ENCODE measurements at places on chromosomes 5 and 9.
A peak's percentile ranks its signal among the peaks of the same experiment; 100 is the strongest.

DNA sequence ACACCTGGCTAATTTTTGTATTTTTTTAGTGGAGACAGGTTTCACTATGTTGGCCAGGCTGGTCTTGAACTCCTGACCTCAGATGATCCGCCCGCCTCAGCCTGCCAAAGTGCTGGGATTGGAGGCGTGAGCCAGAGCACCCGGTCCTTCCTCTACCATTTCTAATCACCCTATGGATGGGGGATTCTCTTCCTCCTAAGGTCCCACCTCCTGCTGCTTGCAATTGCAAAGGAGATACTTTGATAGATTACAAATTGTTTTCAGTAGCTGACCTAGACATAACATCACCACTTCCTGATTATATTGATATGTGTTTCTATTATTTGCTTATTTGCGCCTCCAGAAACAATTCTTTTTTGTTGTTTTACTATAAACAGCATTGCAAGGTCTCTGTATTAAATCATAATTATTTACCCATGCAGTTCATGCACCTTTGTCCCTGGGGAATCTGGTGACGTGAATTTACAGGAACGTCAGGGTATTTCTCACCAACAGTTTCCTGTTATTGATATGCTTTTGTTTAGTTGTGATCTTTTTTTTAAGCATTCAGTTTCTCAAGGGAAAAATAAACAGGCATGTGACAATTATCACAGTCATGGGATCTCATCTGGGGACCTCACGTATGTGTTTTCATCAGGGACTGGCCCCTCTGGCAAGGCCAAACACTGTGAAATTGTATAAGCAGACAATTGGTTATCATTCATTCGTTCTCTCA, 43.2 kb downstream of the ESM1 start:
- no peak for DNase-seq

DNA sequence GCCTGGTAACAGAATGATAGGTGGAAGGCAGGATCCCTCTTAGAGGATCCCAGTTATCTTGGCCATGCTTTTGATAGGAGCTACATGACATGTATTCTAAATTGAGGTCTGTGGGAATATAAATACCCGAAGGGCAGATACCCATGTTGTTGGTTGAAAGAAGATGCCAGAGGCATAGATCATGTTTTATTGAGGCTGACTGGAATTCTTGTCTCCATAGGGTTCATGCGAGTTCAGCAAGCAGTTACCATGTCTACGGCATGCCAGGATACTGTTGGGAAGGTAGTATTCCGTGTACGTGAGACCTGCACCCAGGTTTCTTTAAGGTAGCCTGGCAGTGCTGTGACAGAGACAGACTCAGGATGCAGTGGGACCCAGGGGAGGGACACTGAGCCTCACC, 230.7 kb downstream of the NR3C1 start:
- DNase-seq = no peak

GRCh38 chr9:136285501-136286358, 18.2 kb downstream of the CCDC187 start:
- DNase-seq = no peak

- no peak for DNase-seq
These were observed 28.0 kb upstream of the NFIL3 start for GRCh38 chr9:91451431-91452270.

DNA sequence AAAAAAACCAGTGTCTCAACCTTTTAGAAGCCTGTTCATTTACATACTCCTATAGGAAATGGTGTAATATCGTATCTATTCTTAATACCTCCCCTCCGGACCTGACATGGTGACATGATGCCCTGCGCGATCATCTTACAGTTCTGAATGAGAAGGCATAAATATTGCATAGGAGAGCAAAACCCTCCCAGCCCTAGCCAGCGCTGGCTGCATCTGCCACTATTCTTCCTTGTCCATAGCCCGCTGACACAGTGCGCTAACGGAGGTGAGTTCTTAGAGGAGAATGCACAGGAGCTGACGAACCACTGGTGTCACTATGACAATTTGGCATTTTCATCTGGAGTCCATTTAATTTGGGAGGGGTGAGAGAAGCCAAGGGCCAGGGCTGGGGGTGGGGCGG, 290.1 kb downstream of the EFNA5 start:
- no peak for DNase-seq

GRCh38 chr9:12697719-12698118, 4.5 kb downstream of the TYRP1 start:
- DNase-seq = no peak

GRCh38 chr5:65811004-65811403, 89.0 kb downstream of the NLN start:
- no peak for DNase-seq

DNA sequence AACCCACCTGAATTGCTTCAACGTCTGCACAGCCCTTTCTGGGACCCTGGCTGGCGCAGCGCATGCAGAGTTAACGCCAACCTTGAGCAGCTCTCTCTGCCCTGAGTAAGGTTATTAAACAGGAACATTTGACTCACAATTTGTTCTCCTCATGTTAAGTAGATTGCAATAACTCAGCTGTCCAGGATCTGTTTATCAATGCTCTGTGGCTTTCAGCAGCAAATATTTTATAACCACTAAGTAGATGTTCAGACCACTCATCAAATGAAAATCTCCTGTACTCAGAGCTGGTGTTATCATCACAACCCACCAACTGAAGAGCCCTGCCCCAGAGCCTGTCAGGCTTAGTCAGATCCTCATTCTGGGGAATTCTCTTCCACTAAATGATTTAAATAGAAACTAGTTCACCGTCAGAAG, 403.0 kb downstream of the ZNF608 start:
- DNase-seq = no peak

GRCh38 chr5:31182136-31182535, 11.3 kb upstream of the CDH6 start:
- no peak for DNase-seq

- no peak for DNase-seq
These were observed 136.5 kb downstream of the MEF2C start for GRCh38 chr5:88746438-88746882.

DNA sequence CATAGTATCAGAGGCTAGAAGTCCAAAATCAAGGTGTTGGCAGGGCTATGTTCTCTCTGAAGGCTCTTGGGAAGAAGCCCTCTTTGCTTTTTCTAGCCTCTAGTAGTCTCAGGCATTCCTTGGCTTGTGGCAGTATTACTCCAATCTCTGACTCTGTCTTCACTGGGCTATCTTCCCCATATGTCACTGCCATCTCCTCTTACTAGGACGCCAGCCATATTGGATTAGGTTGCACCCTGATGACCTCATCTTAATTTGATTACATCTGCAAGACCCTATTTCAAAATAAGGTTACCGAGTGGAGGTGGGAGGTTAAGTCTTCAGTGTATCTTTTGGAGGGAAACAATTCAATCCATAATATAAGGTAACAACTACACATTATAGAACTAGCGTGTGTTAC, 21.3 kb upstream of the EBF1 start:
- DNase-seq = no peak

DNA sequence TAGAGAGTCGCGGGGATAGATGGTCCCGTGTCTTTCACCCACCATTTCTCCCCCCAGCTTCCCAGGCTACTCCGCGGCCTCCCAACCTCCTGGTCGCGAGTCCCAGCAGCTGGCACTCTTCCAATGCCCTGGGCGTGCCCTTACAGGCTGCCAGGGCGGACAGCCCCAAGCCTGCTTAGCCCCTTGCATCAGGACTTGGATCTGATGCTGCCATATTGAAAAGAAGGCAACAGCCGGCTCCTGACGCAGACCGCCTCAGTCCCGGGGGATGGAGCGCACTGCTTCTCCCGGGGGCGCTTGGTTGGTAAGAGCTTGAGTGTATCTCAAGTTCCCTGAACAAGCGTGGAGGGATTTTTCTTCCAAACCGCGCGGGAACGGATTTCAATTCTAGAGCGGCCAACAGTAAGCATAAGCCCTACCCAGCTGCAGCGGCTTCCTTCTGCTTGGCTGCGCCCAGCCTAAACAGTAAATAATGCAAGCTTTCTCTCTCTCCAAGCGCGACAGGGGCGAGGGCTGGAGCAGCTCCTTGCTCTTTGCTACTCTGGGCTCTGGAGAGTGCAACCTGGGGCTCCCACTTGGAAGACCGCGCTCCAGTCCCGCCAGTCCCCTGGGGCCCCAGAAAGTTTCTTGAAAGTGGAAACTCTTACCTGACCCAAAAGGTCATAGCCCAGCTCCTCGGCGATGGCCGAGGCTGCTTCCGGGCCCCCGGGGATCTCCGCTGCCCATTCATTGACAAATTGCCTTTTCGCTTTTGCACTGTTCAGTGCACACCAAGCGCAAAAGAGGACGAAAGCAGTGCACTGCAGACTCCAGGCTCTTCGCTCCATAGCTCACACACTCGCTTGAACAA, 607 bp downstream of the PCSK1 start:
- peak; percentile 2 for DNase-seq

DNA sequence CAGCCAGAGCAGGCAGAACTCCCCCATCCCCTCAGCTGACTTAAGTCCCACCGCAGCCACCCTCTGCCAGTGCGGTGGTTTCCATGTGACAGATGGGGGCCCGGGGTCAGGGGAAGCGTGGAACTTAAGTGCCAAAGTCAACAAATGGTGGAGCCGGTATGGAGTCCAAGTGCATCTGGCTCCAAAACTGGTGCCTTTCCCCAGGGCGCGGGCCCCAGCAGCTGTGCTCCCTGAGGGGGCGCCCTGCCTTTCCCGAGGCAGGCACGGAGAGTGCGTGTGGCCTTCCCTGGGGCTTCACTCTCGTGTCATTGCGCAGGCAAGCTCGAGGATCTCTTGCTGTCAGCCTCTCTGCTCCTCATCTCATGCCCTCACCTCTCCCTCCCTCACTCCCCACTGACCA, 33.8 kb downstream of the SLC46A2 start:
- no peak for DNase-seq

GRCh38 chr5:171569065-171569712, 149.7 kb downstream of the FGF18 start:
- no peak for DNase-seq

GRCh38 chr5:112973036-112973435, 3.6 kb upstream of the DCP2 start:
- no peak for DNase-seq

GRCh38 chr5:164048359-164048926, 543.0 kb downstream of the MAT2B start:
- DNase-seq = no peak

DNA sequence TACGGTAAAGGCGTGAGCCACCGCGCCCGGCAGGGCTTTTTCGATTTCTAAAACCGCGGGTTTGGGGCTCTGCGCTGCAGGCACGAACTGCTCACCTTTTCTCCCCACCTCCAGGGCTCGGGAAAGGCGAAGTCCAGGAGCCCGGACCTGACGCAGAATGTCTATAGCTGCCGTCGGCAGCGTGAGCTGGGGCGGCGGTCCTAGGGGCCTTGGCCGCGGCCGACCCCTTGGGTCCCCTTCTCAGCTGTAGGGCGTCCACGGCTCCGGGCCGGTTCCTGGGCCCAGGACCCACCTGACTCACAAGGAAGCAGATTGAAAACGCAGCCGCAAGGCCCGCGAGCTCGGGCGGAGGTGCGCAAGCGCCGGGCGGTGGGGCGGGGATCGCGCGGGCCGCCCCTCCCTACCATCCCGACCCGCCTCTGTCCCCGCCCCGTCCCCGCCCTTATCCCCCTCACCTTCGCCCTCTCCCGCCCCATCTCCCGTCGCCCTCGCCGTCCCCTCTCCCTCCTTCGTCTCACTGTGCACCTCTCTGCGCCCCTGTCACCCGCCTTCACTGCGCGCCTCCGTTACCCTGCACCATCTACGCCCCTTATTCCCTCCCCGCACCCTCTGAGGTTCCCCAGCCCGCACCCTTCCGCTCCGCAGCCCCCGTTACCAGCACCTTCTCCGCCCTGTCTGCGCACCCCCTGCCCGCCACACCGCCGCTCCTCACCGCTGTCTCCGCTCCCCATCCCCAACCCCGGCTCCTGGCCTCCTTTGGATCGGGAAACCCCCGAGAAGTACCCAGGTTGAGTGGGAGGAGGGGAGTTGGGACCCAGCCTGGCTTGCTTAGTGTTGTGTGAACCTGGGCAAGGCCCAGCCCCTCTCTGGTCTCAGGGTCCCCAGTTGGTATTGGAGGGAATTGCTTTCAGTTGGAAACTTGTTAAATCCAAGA, at the start of gene HDHD3:
HDHD3 (minus strand) TSS at position 353 of the 934 bp plus-strand sequence. CDS start 2,632 bp downstream, outside the sequence.
- peak; percentile 67 for DNase-seq

DNA sequence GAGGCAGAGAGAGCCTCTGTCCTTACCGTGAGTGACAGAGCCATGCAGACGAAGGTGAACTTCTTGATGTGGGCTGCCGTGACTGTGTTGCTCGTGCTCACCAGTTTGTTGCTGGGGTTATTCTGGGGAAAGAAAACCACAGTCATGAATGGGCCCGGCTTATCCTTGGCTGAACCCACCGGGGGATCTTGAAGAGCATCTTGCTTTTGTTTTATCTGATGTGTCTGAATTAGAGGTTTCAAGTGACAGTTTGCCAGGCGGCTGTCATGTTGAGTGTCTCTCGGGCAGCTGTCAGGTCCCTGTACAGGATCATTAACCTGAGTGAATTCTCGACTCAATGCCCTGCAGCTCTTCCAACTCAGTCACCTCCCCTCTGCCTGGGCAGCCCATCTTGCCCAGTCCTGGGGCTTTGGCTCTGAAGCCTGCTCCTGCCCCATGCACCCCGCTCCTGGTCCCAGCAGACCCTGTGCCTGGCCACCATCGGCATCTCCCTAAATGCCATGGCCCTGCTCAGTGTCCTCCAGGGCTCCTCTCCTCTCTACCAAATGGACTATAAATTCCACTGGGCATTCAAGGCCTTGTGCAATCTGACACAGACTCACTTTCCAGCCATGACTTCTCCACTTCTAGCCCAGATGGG, 77.4 kb downstream of the OTULIN start:
- DNase-seq = no peak

DNA sequence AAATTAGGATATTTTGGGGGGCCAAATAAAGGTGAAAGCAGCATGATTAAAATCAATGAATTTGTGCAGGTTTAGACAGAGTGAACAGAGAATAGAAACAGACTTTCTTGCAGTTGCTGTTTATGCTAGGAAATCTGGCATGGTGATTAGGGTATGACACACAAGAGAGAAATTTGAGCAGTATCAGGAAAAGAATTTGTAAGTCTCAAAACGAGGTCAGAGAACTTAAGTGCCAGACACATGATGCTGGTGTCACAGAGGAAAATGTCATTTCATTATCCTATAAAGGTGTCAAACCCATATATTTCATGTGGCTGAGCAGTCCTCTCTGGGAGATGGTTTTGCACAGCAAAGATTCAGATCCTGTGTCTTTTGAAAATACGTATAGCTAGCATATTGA, 15.7 kb downstream of the LVRN start:
- DNase-seq = no peak

- DNase-seq = no peak
These were observed 411.5 kb downstream of the GADD45G start for GRCh38 chr9:90016272-90016671.

DNA sequence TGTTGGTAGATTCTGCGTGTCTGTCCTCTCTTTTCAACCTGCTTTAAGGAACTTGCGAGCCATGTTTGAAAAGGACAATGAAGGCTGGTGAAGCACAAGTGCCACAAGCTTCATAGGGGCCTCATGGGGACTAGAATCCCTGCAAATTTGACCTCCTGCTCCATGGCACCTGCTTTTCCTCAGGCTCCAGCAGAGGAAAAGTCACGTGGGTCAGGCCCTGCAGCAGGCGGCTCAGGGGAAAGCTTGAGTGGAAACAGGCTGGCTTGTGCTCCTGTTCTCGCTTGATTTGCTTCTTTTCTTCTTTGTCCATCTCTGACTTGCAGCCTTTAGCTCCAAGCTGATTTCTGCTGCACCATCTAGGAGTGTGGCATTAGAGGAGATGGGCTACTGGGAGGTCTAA, 187.6 kb upstream of the MAST4 start:
- no peak for DNase-seq
